ENCODE measurements at places on chromosomes 1 and 21.
A peak's percentile ranks its signal among the peaks of the same experiment; 100 is the strongest.

GRCh38 chr1:61247881-61248752 is 165.8 kb downstream of the NFIA start:
- DNase-seq: peak; percentile 52

DNA sequence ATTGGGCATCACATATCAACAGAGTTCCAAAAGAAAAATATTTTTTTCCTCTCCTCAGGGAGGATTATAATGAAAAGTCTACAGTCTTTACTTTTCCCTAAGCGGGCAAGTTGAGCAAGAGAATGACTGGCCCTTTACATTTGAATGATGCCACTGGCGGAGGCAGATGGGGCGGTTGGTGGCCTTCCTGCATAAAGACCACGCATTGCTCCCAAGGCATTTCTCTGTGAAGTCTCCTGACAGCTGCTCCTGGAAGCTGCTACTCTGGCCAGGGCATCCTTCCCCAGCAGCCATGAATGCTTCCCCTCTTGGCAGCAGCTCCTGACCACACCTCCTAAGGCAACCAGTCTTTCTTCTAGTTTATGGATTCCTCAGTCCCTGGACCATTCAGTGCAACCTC is 161.1 kb upstream of the RRP15 start:
- peak; percentile 84 for DNase-seq

DNA sequence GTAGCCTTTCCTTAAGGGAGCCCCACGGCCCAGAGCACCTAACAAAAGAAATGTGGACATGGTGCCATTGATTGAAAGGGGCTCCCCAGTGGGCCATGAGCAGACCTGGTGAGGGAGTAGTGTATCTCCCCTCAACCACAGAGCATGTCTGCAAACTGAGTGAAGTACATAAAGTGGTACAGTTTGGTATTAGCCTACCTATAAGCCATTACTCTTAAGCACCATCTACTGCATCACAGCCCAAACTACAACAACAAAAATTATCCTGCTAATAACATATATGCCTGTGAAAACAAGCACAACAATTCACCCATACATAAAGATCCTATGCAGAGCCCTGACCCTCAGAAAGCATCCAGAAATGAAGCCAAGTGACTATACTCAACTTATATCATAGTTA is 407.8 kb downstream of the PTPRC start:
- no peak for DNase-seq

DNA sequence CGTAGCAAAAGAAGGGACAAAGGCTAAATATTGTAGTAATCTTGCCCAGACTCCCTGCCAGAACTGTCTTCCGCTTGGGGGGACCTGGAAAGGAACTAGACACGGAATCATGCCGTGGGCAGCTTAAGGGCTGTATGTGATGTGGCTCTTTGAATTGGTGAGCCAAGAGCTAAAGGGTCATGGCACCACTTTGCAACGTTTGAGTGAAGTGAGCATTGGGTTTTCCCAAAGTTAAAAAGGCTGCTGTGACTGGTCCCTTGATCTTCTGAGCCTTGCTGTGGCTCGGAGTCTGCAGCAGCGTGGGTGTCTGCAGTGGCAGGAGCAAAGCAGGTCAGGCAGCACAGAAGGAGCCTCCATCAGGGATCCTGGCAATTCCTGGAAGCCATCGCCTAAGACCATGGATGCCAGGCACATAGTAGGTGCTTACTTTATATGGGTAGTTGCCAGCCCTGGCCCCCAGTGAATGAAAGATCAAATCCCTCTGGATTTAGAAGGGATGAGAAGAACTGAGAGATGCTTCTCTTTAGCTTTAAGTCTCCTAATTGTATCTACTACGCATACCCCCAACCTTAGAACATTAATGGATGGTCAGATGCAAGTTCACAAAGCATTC is 1.8 kb downstream of the SMYD2 start:
- DNase-seq: no peak

- DNase-seq: no peak
Measured at GRCh38 chr1:164864161-164864560, 305.2 kb downstream of the PBX1 start.

DNA sequence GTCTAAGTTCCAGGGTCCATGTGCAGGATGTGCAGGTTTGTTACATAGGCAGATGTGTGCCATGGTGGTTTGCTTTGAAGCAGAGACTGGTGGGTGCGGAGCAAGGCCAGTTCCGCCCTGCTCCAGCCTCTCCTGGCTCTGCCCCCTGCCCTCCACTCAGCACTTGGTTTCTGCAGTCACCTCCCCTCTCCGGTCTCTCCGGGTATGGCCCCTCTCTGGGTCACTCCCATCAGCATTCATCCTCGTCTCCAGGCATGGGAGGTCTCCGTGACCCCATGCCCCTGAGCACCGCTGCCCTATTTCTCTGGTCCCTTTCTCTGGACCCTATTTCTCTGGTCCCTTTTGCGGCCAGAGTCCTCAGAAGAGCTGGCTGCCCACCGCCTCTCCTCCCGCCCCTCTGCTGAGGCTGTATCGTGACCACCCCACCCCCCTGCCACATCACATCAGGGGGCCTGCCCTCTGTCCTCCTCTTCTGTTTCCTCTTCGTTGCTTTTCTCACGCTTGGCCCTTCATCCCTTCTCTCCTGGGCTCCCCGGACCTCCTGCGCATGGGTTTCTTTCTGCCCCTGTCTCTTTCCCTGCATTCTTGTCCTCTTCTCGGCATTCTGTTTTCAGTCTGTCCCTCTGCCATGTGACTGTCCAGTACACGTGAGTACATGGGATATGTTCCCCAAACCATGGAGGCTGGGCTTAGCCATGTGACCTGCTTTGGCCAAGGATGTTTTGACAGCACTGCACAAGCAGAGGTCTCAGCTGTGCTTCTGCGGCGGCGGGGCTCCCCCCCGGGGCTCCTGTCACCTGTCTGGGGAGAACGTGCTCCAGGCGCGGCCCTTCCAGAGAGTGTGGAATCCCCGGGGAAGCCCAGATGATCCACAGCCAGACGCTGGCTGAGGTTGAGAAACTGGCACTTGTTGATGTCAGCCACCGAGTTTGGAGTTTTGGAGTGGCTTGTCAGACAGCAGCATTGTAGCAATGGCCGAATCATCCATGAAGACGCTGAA is 54.4 kb upstream of the C1orf174 start:
- DNase-seq: no peak

GRCh38 chr1:94795434-94795833 is 24.7 kb upstream of the SLC44A3 start:
- no peak for DNase-seq

DNA sequence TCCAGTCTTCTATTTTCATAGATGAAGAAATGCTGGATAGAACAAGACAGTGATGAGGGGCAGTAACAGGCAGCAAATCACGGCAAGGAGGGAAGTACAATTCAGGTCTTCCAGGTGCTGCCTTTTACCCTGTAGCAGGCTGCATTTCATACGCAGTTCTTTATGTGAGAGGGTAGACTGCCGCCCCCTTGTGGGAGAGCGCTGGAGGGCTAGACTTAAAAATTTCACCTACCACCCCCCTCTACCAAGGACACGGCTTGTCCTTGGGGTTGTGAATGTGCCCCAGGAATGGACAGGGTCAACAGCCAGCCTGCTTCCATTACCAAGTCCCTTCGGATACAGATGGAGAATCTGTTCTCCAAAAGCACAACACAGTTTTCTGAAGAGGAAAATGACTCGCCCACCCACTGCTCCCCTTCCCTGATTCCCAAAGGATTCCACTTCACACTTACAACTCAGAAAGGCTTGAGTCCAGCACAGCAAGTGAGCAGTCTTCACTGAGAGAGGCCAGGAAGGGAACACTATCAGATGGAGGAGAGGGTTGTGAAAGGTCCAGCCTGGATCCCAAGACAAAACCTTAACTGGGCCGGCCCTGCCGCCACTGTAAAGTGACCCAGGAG is 7.4 kb downstream of the WDR77 start:
- peak; percentile 82 for DNase-seq

Measured in GM23338 (cell line).